Hematopoietic multipotent progenitor cell treated with erythropoietin and hydrocortisone succinate and interleukin-3 and kit ligand, for 6 days (in vitro differentiated cells): ENCODE measurements at places on chromosomes 16 and 17.

DNA sequence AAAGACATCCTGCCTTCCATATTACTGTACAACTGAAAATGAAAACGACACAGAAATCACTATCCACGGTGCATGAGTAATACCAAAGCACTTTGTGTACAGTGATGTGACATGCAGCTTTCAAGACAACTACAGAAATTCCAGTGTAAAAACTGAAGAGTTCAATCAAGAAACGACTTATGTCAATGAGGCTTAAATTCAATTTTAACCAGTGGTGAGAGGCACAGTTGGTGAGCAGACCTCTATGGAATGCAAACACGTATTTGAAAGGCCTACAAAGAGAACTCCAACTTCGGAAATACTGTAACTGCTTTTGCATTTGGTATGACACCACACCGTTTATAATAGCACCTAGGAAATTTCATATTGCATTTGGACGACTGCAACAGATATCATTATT, 87.6 kb downstream of the USP31 start:
- no peak for DNase-seq

DNA sequence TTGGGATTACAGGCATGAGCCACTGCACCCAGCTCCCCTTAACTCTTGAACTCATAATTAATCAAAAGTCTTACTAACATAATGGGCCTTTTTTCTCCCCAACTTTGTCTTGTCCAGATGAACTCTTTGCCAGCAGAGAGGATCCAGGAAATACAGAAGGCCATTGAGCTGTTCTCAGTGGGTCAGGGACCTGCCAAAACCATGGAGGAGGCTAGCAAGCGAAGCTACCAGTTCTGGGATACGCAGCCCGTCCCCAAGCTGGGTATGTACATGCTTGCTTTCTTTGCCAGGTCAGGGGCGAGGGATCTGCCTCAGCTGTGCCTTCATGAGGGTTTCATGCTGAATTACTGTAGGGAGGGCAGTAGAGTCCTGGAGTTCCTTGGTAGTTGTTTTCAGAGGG, 25.3 kb downstream of the NMT1 start:
- no peak for DNase-seq

GRCh38 chr16:86072328-86073102, 173.6 kb downstream of the IRF8 start:
- peak; percentile 74 for DNase-seq

- peak; percentile 10 for DNase-seq
Measured at GRCh38 chr17:58665946-58666857, 25.6 kb downstream of the TEX14 start.

DNA sequence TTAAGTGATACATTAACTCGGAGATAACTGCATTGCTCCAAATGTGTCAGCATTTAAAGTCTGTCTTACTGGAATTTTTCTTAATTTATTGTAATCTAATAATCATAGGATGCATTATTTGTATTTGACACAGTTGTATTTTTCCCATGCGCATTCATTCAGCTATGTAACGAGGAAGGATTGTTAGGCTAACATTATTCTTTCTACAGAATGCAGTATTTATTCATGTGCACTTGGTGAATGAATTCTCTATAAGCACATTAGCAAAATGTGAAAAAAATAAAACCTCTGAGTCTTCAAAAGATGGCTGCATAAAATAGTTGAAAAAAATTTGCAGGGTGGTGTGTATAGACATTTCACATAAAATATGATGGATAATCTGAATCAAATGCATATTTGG, 168.6 kb downstream of the CNTNAP4 start:
- no peak for DNase-seq

DNA sequence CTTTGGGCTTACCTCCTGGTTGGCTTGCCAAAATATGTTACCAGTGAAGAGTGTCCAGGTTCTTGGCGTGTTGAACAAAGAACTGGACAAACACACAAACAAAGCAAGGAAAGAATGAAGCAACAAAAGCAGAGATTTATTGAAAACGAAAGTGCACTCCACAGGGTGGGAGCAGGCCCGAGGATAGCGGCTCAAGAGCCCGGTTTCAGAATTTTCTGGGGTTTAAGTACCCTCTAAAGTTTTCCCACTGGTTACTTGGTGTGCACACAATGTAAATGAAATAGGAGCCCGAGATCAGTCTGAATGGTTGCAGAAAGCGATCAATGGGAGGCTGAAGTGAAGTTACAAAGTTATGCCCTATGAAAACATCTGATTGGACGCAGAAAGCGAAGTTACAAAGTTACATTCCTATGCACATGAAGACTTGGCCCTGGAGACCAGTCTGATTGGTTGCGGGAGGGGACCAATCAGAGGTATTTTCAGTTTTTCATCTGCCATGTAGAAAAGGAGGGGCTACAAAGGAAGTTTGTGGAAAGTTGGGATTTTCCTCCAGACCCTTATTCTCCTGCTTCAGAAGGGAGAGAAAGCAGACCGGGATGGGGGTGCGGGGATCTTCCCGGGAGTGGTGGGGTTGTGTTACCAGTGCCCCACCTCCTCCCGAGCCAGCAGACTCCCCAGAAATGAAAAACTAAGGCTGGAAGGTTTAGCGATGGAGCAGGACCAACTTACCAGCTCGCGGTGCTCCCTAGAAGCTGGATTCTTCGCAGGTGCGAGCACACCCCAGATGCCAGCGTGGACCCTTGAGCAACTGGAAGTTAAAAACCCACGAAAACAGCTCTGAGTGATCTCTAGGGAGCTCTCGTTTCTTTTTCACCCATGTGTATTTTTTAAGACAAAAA, at the start of gene SLFN12:
Gene SLFN12 (minus strand): TSS at position 325 of the 899 bp plus-strand sequence. CDS start 9,472 bp downstream, outside the sequence.
- peak; percentile 85 for DNase-seq

- no peak for DNase-seq
Measured at GRCh38 chr17:14228903-14229302, 7.8 kb downstream of the CDRT15 start.

GRCh38 chr16:46743232-46743719, 4.9 kb downstream of the MYLK3 start:
- peak; percentile 48 for DNase-seq

DNA sequence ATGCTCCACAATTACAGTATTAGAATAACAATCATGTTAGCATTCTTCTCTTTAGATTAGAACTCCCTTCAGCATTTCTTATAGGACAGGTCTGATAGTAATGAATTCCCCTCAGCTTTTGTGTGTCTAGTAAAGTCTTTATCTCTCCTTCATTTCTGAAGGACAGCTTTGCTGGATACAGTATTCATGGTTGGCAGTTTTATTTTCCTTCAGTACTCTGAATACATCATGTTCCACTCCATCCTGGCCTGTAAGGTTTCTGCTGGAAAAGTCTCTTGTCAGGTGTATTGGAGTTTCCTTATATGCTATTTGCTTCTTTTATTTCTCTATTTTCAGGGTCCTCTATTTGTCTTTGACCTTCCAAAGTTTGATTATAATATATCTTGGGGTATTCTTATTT, 4.0 kb upstream of the ABCA10 start:
- DNase-seq, result no peak

DNA sequence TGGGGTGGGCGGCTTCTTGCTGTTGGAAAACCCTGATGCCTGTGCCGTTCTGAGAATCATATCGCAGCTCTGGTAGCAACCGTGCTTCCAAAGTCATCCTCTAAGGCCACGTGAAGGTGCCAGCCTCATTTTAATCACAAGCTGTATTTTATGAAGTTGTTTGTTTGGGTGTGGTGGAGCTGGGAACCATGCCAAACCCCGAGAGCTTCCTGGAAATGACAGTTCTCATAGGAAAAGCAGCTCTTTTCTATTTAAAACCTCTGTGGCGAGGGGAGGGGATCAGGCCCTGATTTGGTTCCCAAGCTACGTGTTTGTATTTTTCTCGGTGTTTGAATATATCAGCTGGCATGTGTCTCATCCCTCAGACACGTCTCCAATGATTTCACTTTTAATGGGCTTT, 21.7 kb downstream of the KNOP1 start:
- peak; percentile 82 for DNase-seq

GRCh38 chr16:17076092-17076754, 394.5 kb downstream of the XYLT1 start:
- DNase-seq, result no peak

GRCh38 chr16:50902457-50902856, 160.6 kb downstream of the CYLD start:
- no peak for DNase-seq

GRCh38 chr17:15649861-15650421, 30.4 kb upstream of the FBXW10B start:
- no peak for DNase-seq

GRCh38 chr17:15462976-15463772, 4.2 kb downstream of the CDRT4 start:
- no peak for DNase-seq

DNA sequence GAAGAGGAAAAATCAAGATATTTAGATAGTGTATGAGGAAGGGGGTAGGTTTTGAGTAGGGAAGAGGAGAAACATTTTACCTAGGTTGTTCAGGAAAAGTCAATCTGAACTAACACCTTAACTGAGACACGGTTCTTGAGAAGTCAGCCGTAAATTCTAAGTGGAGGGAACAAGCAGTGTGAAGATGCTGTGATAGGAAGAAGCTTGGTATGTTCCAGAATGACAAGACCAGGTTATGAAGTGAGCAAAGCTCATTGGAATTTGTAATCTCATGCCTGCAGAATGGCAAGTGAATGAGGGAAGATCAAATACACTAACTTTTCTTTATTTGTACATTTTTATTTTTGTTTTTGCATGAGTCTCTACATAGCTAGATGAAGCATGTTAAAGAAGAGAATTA, 307.6 kb downstream of the ZFHX3 start:
- no peak for DNase-seq

DNA sequence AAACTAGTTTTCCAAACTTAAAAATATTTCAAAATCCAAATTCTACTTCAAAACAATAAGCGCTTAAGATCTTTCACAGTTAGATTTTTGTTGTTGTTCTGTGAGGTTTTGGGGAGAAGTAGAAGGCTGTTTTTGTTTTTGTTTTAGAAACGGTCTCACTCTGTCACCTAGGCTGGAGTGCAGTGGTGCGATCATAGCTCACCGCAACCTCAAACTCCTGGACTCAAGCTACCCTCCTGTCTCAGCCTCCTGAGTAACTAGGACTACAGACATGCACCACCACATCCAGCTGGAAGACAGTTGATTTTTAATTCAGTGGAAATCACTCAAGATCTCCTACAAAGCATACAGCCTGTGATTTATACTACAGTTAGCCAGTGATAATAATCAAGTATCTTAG, 2.7 kb downstream of the SHCBP1 start:
- no peak for DNase-seq

- no peak for DNase-seq
Measured at GRCh38 chr17:10060526-10060925, 137.9 kb downstream of the GAS7 start.

DNA sequence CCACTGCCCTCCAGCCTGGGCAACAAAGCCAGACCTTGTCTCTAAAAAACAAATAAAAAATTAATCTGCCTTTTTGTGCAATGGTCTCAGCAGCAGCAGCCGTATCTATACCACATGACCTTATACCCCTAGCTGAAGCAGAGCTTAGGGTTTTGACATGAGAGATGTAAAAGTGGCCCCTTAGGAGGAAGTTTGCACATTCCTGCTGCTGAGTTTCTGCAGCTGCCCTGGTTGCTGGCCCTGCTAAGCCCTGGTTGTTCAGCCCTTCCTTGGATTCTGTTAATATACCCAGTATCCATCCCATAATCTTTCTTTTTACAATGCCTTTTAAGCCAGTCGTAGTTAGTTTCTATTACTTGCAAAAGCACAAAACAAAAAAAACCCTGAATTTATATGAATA, 33.0 kb upstream of the PRKCB start:
- DNase-seq, result peak; percentile 21

GRCh38 chr17:64009571-64010402, 10.6 kb downstream of the ICAM2 start:
- no peak for DNase-seq

DNA sequence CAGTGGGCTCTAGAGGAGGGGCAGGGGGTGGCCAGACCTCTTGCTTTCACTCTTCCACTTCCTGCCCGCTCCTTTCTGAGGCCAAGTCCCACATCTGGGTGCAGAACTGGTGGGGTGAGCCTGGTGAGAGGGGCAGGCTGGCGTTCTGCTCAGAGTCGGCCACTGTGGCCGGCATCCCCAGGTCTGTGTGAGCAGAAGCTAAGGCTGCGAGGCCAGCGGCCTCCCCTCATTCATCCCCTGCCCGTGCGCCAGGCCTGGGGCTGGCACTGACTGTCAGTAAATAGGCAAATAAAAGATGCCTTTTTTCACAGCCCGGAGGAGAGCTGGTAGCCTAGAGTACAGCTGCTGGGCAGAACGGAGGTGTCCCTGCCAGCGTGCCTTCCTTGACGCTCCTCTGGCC, 1.2 kb downstream of the DEF8 start:
- no peak for DNase-seq

GRCh38 chr16:63066552-63066951, 1030.3 kb upstream of the CDH8 start:
- no peak for DNase-seq

GRCh38 chr16:21101631-21102420, 48.8 kb downstream of the DNAH3 start:
- peak; percentile 55 for DNase-seq

DNA sequence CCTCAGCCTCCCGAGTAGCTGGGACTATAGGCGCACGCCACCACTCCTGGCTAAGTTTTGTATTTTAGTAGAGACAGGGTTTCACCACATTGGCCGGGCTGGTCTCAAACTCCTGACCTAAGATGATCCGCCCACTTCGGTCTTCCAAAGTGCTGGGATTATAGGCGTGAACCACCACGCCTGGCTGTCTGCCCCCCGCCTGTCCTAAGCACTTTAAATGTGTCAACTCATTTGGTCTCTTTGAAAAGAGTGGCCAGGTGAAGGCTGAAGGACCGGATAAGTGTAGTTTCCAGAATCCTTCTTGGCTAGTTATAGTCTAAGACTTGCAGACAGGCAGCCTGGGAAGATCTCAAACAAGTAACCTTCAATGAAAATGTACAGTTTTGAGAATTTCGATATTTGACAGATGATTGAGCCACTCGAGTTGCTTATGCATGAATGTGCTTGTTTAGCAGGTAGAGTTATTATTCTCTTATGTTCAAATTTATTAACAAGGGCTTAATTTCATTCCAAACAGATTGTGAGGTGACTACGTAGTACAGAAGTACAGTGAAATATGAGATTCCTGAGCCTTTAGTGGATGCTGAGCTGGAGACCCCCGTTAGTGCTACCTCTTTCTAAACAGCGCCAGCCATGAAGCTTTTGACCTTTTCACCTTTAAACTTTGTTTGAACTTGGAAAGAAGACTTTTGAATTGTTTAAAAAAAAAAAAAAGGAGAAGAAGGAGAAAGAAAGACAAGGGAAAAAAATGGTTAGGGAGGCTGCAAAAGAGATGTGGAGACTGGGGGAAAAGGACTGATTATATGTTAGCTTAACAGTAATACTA, 164.4 kb upstream of the TBX2 start:
- no peak for DNase-seq

- no peak for DNase-seq
Measured at GRCh38 chr16:14345512-14346115, 274.5 kb downstream of the MRTFB start.

GRCh38 chr16:52497067-52497816, 49.7 kb downstream of the TOX3 start:
- DNase-seq, result no peak

DNA sequence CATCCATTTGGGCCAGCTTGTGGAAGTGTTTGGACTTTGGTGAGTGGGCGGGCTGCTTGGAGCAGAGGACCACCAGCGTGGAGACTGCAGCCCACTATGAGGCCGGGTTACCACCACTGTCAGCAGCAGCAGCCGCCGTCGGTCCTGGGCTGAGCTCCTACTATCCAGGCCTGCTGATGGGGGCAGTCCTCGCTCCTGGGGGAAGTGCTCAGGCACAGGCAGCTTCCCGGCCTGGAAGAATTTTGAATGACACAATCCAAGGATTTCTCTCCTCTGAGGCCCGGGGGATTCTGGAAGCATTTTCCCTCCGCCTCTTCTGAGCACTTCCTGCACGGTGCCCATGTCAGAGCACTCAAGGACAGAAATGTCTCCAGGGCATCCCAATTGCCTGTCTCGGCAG, 5.3 kb upstream of the NOD2 start:
- DNase-seq, result no peak
